ENCODE measurements at places on chromosomes 13 and 19.

DNA sequence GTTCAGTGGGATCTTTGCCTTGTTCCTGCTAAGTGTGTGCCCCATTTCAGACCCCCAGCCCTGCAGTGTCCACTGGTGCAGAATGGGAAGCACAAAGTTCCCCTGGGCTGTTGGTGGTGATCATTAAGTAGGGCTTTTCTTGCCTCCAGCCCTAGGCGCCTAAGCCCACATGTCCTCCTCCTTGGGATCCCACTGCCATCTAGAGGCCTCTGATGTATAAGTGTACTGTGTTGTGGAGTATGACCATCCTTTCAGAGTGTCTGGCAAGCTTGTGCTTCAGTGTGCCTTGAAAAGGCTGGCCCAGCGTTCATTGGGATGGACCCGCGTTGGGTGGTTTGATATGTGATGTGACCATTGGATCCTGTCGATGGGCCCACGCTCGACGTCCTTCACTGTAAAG lies 71.2 kb downstream of the WASF3 start:
- peak; percentile 32 for DNase-seq

GRCh38 chr13:83197316-83197715 lies 685.0 kb downstream of the SLITRK1 start:
- DNase-seq: no peak

- DNase-seq: no peak
Observed at GRCh38 chr13:100440751-100441425, 147.7 kb downstream of the GGACT start.

DNA sequence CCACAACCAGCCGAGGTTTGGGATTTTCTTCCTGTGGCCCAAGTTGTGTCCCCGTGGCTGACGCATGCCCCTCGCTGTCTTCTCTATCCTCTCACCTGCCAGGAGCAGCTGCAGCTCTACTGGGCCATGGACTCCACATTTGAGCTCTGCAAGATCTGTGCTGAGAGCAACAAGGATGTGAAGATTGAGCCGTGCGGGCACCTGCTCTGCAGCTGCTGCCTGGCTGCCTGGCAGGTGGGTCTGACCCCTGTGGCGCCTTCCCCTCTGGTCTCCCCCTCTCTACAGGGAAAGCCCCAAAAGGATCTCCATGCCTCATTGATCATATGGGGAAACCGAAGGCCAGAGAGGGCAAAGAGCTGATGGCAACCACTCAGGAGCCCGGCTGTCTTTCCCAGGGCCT lies 14.6 kb downstream of the CBLC start:
- DNase-seq: no peak

DNA sequence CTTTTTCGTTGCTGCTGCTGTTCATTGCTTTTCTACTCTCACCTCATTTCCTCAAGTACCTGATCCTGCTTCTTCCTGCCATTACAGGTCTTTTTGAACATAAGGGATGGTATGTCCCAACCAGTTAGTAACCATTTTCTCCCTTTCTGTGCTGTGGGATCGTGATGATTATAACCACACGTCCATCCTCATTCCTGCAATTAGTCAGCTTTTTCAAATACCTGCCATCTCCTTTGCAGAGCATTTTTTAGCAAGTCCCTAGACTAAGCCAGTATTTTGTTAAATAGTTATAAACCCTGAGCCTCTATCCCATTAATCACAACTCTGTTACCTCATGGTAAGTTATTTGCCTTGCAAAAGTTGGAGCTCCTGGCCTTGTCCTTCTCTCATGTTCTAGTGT lies 109.2 kb downstream of the FNDC3A start:
- DNase-seq: no peak

- DNase-seq: no peak
Observed at GRCh38 chr13:33799950-33800592, 17.9 kb upstream of the RFC3 start.

- DNase-seq: no peak
Observed at GRCh38 chr19:38070573-38070972, 153.4 kb downstream of the DPF1 start.

GRCh38 chr19:46637224-46637623 lies 1.2 kb upstream of the GNG8 start:
- no peak for DNase-seq

GRCh38 chr19:41307954-41308449 lies 2.0 kb upstream of the CCDC97 start:
- no peak for DNase-seq

DNA sequence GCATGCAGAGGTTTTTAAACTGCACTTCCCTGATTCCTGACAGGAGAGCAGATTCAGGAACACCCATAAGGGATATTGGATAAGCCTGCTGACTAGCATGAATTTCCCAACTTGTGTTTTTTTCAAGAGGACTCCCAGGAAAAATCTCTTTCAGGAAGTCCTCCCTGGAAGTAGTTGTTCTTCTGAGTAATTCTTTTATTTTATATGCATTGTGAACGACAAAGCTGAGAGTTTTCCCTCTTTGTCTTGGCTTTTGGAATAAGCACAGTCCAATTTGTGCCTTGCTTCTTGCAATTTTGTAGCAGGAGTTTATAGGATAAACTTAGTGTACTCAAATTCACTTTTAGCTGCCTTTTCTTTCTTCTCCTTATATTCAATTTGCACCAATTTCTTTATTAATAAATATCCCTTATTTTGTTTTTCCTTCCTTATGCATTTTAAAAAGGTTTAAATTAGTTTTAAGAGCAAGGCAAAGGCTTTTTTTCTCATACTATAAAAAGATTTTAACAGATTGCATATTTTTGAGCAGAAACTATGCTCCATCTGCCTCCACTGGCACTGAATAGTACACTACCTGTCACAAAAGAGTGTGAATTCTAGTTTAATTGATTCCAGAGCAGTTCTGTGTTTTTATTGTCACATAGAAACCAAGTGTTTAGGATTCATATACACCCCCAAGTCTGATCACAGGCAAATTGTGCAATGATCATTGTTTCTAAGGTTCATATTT lies 543.3 kb upstream of the SPRY2 start:
- DNase-seq: no peak

DNA sequence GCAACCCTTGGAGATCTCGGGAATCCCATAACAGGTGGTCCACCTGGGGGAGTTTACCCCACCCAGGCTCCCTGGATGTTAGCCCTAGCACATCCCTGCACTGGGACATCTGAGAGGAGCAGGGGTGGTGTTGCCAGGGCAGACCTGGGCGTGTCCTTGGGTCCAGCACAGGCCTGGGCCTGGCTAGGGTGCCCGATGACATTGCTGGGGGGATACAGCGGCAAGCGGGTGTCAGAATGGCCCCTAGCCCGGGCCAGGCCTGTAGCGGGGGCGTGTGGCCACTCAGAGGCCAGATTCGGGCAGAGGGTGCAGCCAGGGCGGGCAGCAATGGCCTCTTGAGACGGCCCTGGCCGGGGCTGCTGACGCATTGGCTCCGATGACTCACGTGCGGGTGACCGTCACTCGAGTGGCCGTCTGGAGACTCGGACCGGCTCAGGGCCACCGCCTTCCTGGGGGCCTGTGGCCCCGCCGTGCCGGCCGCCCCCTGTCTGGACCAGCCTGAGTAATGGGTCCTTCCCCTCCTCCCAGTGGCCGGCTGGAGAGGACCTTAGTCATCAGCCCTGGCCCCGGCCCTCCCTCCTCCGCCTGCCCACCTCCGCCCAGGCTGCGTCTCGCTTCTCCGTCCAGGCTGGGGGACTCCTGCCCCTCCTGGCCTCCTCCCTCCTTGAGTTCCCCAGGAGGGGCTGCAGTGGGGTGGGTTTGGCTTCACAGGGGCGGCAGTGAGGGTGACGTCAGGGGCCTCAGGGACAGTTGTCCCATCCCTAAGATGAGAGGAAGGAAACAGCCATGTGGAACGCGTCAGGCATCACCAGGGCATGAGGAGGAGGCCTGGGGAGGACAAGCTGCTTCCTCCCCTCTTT lies 23.2 kb upstream of the CRTC1 start:
- no peak for DNase-seq

GRCh38 chr13:99471221-99472121 lies 29.8 kb upstream of the TM9SF2 start:
- no peak for DNase-seq

DNA sequence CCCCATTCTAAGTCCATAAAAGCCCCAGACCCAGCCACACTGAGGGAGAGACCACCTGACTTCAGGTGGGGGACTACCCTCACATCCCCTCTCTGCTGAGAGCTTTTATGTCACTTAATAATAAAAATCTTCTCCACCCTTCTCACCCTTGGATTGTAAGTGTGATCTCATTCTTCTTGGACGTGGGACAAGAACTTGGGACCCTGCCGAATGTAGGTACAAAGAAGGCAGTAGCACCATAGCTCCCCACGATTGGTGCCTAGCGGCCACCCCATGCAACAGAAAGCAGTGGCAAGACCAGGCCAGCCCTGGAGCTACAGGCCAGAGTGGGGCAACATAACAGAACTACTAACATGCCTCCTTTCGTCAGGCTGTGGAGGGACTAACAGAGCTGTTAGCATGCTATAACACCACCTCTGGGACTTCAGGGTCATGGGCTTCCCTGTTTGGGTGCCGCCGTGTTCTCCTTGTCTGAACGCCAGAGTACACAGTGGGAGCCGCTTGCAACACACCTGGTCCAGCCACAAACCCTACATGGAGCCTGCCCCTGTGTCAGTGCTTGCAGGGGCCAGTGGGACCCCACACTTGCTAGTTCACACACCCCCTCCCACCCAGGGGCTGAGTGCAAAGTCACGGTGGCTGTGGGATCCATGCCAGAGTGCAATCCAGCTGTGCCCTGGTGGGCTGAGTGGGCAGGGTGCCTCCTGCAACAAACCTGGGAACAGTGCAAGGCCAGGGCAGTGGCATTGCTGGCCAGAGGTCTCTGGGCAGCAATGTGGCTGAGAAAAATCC lies 5.2 kb upstream of the FBXO17 start:
- DNase-seq: no peak

DNA sequence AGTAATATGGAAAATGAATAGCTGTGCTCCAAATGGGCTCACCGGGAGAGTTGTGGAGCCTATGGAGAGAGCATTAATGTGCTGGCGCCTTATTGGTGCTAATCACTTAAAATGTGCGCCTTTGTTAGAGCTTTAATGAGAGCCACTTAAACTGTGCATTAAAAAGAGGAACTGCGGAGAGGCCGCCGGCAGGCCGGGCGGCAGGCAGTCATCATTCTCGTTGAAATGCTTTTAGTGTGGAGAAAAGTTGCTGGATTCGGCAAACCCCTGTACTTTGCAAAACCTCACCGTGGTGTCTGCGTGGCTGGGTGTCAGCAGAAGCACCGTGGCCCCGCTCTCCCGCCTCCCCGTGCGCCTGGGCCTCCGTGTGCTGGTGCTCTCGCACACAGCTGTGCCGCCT lies 105.5 kb downstream of the KDM4B start:
- DNase-seq: no peak

DNA sequence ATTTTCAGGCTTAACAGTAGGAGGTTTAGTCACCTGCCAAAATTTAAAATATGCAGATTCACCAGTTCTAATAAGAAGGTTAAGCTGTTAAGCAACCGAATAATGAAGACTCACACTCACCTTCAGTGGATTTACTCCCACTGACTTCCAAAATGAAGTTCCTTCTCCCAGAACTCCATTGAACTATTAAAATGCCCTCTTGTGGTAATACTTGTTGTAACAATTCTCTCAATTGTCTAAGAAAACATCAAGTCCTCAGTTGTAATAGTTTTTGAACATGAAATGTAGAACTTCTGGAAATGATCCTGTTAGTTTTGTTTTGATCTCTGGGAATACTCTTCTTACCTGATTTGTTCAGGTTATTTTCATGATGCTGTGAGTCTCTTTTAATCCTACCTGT lies 522.0 kb upstream of the ATXN8OS start:
- DNase-seq: no peak

DNA sequence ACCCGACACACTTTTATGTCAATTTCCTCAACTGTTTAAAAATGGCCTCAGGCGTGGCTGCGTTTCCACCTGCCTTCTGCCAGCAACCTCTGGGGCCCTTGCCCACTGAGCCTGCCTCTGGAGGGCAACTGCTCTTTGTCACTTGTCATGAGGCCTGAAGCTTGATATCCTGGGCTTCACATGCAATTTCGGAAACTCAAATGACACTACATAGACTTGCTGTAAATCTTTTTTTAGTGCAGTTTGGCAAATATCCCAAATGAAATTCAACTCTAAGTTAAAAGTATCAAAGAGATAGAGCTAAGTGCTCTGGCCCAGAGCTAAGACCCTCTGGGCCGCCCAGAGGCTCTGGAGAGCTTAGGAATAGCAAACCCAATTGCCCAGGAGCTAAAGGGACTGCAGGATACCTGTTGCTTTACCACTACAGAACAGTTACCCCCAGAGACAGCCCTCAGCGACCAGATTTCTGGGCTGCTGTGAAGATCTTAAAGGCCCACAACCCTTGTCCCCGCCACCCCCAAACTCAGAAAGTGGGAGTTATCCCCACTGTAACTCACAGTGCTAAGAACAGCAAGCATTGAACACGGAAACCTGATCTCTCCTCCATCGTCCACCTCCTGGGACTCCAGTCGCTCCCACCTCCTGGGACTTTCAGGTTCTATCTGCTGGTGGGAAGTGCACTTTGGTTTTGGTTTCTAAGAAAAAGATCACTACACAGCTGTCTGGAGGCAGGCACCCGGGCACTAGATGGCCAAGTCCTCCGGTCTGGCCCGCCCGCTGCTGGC lies 19.4 kb downstream of the GJA3 start:
- no peak for DNase-seq

GRCh38 chr19:56953470-56953869 lies 112.9 kb upstream of the PEG3 start:
- no peak for DNase-seq

DNA sequence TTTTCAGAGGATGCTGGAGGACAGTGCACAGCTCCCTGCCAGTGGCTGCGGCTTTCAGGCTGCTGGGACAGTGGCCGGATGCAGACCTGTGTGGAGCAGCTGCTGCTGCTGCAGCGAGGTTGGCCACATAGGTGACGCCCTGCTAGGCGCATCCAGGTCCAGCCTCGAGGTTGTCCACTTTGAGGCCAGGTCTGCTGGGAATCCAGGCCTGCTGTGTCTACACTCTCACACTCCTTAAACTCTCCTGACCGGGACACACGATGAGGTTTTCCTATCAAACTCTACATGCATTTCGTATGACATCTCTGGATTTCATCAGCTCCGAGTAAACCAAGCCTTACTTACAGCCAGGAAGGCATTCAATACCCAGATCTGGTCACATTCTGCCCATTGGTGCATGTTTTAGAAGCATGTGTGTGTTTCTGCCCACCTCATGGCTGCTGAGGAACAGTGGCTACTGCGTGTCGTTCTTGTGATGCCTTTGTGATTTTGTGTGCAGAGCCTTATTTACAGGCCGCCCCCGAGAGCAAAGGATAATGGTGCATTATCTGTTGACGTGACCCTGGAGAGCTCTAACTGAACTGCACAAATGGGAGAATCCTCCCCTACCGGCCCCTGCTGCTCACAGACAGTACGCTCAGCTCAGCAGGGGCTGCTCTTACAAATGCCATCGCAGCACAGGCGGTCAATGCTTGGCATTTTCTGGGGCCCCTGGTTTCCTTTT lies 12.3 kb upstream of the MCF2L start:
- DNase-seq: no peak

- no peak for DNase-seq
Observed at GRCh38 chr13:30375265-30375835, 46.9 kb upstream of the UBE2L5 start.

All from testis (tissue), 5 donors.